CD4-positive, alpha-beta T cell treated with Interleukin-4 for 4 hours (primary cell): ENCODE measurements at places on chromosomes 11 and 22.

DNA sequence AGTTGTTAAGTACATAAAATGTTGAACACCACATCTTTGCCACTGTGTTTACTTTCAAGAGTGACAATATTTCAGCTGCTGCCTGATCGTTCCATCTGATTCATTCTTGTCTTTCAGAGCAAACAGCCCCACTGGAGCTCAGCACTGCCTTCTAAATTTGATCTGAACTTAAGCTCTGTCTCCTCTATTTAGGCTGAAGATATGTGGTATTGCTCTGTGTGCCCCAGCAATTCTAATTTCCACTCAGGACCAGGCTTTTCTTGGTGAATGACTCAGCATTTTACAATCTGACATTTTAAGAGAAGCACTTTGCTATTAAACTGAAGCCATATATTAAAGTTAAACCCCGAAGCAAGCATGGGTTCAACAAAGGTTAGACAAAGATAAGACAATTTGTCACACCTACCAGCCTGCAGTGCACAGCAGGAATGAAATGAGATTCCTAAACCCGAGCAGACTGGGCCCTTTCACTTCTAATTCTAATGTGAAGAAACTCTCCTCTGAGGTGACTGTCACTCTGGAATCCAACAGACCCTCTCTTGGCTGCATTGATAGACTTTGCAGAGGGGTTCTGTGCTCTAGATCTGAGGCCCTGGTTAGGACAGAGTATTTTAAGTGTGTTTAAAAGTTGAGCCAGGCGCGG lies 41.7 kb upstream of the PLET1 start:
- no peak for DNase-seq

- DNase-seq = peak; percentile 18
These were observed 1.3 kb downstream of the CTSW start for GRCh38 chr11:65880844-65881421.

- DNase-seq = no peak
These were observed 387.7 kb downstream of the TMEM135 start for GRCh38 chr11:87425391-87425790.

DNA sequence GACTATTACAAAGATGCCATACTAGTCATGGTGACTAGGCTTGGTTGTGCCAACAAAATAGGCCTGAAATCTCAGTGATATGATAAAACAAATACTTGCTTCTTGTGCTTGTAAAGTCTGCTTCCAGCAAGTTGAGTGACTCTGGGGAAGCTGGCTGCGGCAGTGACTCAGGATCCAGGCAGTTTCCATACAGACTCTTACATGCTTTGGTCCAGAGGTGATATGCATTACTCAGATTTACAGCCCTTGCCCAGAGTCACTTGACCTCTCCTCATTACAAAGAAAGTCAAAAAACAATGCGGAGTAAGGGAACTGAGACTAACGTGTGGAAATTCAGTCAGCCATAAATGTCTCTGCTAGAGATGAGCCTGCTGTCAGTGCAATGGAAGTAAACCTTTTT lies 387.5 kb downstream of the KCNA4 start:
- DNase-seq = no peak

- DNase-seq = no peak
These were observed 95.5 kb downstream of the RRM1 start for GRCh38 chr11:4190098-4190497.

DNA sequence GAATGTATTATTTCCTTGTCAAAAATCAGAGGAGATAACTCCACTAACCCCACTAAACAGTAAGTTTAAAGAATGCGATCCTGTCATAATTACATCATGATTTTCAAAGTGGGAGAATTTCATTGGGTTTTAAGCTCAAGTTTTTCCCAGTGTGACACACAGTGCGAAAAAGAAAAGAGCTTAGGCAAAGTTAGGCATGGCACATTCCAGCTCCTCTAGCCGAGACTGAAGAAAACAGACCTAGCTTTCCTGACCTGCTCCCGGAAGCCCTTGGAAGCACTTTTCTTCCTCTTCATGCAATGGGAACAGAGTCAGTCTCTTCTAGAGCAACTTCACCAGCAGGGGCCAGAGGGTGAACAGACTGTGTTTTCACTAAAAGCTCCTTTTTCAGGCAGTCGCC lies 76.6 kb upstream of the AKIP1 start:
- DNase-seq = no peak

- no peak for DNase-seq
These were observed 8.8 kb downstream of the PPM1F start for GRCh38 chr22:21943571-21944448.
